ENCODE measurements at places on chromosomes 3 and 15.

- no peak for DNase-seq
Observed at GRCh38 chr3:100650651-100651619, 41.5 kb downstream of the ADGRG7 start.

DNA sequence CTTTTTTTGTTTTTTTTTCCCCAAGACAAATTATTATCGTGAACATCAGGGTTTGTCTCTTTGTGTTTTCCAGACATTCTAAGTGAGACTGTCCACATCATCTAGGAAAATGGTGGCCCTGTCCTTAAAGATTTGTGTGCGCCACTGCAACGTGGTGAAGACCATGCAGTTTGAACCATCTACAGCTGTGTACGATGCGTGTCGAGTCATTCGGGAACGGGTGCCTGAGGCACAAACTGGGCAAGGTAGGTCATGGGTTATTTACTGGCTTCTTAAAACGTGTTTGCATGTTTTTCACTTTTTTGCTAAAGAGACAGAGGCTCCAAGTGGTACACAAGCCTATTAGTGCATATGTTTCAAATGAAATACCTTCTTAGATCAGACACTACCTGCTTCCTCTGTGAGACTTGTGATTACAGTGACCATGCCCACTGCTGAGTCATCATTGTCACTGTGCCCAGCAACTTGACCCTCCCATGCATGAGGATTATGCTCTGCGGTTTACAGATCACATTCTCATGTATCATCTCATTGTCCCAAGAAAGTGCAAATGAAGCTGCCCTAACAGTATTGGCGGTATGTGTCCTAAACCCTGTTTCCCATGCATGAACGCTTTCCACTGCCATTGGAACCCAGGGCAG lies 395.2 kb upstream of the TPM1 start:
- peak; percentile 86 for DNase-seq

DNA sequence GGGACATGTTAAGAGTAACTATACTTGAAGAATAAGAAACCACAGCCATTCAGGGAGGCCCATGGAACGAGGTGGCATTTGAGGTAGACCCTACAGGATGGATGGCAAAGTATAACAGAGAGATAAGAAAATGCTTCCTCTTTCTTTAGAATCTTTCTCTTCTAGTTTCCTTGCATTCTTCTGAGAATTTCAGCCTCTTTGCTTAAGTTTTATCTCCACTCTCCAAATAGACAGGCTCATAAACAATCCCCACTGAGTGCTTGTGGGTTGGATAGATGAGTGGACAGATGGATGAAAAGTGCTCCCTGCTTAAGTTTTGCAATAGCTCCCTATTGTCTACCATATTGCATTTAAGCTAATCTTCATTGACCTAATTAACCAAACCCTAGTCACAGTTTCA lies 103.7 kb downstream of the MEX3B start:
- no peak for DNase-seq

- DNase-seq: no peak
Observed at GRCh38 chr3:33067484-33067883, 29.5 kb downstream of the GLB1 start.

DNA sequence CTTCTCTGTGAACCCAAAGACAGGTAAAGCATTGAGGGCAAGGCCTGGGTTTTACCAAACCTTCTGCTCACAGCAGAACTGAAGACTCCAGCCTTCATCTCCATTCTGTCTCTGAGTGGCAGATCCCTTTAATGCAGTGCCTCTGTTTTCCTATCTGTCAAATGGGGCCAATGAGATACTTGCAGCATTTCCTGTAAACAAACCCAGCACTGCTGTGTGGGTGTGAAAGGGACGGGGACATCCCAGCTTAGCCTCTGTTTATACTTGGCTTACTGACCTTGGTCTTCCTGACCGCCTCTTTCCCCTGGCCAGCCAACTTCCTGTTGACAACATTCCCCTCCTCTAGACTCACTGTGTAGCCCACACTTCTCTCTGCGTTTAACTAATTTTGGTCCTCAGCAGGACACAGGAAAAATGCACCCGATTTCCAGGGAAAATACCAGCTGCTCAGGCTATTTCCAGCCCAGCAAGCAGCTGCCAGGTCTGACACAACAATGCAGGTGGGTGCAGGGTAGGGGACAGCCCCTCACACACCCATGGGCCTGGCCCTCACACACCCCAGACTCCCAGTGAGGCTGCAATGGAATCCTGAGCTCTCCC lies 105.9 kb upstream of the HERC1 start:
- DNase-seq: no peak

- DNase-seq: no peak
Observed at GRCh38 chr3:37957539-37957936, 33.0 kb upstream of the VILL start.

GRCh38 chr3:156727519-156728205 lies 53.3 kb downstream of the TIPARP start:
- DNase-seq: no peak

- DNase-seq: no peak
Observed at GRCh38 chr3:13135251-13135810, 62.1 kb upstream of the IQSEC1 start.

DNA sequence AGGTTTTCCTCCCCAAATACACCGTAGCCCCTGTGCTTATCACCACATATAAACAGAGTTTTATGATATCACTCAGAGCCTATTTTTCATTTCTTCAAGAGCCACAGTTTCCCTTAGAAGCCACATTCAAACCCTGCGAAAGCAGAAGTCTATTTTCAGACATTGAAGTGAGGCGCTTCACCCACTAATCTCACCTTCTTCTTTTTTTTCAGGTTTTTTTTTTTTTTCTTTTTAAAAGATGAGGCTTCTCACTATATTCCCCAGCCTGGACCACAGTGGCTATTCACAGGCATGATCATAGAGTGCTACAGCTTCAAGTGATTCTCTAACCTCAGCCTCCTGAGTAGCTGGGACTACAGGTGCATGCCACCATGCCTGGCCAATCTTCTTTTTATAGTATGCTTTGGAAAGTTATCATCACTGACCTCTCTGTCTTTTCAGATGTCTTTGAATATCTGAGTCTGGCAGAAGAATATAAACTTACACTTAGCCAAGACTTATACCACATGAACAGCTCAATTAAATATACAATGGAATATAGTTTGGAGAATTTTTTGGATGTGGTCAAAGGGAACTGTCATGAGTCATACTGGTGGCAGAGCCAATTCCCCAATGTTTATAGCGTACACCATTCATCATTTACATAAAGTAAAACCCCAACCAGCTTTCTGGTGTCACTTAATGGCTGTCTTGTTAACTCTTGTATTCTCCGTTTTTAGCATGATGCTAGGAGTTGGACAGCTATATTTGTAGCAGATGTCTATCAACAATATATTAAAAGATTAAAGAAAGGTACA lies 59.7 kb upstream of the CCDC50 start:
- no peak for DNase-seq
